GM18507 (cell line): ENCODE measurements at places on chromosomes 12 and 14.

- no peak for DNase-seq
Measured at GRCh38 chr12:104334581-104334980, 31.0 kb downstream of the EID3 start.

GRCh38 chr12:113065126-113066007 lies 8.8 kb downstream of the DTX1 start:
- DNase-seq, result no peak

- DNase-seq, result no peak
Measured at GRCh38 chr14:94112513-94113063, 2.1 kb downstream of the IFI27 start.

DNA sequence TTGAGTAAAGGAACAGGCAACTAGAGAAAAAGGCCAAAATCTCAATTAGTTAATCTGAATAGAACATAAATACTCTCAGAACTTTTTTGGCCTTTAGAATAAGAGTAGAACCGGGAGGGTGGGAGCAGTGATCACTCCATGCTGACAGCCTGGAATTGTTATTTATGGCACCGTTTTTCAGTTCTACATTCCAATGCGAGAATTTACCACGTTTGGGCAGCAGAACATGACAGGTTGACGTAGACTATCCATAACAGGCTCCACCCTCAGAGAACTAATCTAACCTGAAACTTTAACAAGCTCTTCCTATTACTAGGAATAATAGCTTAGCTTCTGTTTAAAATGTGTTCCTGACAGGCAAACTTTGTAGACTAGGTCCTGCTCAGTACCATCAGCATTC lies 379.1 kb downstream of the SEC23A start:
- DNase-seq, result no peak

- no peak for DNase-seq
Measured at GRCh38 chr12:100717733-100718067, 76.9 kb upstream of the ANO4 start.

DNA sequence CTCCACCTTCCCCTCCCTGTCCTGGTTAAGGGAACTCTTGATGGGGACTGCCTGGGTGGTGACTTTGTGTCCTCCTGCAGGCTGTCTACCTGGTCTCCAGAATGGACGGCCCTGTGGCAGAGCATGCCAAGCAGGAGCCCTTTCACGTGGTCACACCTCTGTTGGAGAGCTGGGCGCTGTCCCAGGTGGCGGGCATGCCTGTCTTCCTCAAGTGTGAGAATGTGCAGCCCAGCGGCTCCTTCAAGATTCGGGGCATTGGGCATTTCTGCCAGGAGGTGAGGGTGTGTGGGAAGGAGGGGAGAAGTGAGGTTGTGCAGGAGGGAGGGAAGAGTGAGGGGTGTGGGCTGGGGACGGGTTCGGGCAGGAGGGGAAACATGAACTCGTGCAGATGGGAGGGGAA lies 5.7 kb downstream of the SDSL start:
- no peak for DNase-seq

- no peak for DNase-seq
Measured at GRCh38 chr14:99671235-99672224, 12.6 kb upstream of the CYP46A1 start.

- DNase-seq, result no peak
Measured at GRCh38 chr14:54300881-54301280, 95.9 kb upstream of the CDKN3 start.

DNA sequence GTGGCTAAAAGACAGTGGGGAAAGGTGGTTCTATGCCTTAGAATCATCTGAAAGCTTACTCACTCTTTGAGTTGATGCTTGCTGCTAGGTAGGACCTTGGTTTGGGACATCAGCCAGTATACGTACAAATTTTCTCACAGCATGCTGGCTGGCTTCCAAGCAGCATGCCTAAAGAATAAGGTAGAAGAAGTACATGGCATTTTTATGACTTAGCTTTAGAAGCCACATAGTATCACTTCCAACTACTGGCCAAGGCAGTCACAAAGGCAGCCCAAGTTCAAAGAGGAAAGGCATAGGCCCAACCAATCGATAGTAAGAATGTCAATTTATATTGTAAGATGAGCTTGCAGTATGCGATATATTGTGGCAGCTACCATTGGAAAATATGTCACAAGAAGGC lies 284.2 kb upstream of the CAND1 start:
- DNase-seq, result no peak

GRCh38 chr14:103223818-103224352 lies 100.6 kb downstream of the TNFAIP2 start:
- no peak for DNase-seq

DNA sequence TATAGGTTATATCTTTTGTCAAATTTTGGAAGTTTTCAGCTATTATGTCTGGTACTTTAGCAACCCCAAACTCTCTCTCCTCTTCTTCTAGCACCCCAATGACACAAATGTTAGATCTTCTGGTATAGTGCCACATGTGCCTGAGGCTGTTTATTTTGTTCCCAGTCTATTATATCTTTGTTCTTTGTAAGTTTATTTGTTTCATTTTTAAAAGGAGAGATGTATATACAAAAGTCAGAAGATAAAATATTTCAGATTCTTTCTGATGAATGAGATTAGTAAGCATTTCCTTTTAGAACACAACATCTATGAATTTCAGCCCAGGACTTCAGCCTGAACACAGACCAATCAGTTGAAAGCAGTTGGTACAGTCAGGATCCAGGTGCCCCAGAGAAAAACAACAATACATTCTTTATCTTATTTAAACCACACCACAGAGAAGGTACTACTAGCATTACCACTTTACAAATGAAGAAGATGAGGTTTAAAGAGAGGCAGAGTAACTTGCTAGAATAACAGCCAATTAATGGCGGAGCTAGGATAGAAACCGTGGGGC lies 114.1 kb upstream of the BTG1 start:
- no peak for DNase-seq

DNA sequence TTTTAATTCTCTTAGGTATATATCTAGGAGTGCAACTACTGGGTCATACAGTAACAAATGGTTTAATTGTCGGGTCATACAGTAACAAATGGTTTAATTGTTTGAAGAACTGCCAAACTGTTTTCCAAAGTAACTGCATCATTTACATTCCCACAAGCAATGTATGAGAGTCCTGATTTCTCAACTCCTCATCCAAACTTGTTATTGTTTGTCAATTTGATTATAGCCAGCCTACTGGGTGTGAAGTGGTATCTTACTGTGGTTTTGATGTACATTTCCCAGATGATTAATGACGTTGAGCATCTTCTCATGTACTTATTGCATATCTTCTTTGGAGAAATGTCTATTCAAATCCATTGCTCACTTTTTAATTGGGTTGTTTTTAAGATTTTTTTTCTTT lies 67.6 kb upstream of the CFL2 start:
- DNase-seq, result no peak

DNA sequence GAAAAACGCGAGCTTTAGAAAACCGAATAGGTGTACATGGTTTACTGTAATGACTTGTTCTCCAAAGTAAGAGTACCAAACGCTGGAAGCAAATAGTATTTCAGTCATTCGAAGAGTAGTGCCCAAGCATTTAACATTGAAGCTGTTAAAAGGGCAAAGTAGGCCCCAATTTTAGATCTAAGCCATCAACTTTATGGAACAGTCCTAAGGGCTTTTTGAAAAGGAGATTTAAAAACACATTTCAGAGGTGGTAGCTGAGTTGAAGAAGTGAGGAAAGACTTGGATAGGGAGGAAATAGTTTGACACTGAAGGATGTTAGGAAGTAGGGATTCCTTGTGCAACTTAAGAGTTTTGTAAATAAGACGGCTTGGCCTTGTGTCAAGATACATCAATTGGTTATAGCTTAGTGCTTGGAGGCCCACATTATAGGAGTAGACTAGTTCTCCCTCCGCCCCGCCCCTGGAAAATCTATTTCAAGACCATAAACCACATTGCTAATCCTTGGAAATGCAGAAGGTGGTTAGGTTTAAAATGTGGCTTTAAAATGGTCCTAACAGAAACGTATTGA lies 783 bp upstream of the TUBA1B start:
- no peak for DNase-seq

GRCh38 chr12:18926188-18926587 lies 188.3 kb downstream of the CAPZA3 start:
- DNase-seq, result no peak

DNA sequence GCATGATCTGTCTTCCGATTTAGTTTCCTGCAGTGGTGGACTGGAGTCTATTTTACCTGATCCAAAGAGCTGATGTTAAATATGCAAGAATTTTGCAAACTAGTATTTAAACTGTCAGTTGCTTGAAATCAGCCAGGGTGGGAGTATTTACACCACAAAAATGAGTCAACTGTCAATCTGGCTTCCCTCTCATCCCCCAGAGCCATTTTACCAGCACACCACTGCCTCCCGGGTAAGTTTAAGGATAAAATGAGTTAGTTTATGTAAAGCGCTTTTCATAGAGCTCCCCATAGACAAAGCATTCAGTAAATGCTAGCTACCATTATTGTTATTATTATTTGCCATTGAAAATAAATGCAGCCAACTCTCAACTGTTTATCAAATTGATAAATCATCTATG lies 106.3 kb upstream of the FRMD6 start:
- DNase-seq, result no peak

- DNase-seq, result no peak
Measured at GRCh38 chr12:63963868-63964267, 119.4 kb downstream of the SRGAP1 start.

- DNase-seq, result no peak
Measured at GRCh38 chr12:112527501-112527900, 108.8 kb downstream of the PTPN11 start.

GRCh38 chr12:24534622-24535021 lies 414.3 kb downstream of the BCAT1 start:
- DNase-seq, result no peak

- no peak for DNase-seq
Measured at GRCh38 chr12:52148464-52149181, 43.2 kb downstream of the KRT80 start.

DNA sequence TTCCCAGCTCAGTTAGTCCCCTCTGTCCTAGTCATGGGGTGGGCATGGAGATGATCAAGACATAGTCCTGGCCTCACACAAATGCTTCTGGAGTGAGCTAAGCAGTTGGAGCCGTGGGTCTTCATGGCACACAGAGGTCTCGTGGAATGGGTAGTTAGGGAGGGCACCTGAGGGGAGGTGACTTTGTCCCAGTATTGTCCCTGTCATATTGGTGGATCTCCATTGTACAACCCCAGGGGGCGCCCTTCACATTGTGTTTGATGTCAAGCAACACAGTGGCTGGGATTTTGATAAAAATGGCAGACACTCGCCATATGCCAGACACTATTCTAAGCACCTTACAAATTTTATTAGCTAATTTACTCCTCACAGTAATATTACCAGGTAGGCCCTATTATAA lies 175.4 kb upstream of the LHX5 start:
- no peak for DNase-seq

DNA sequence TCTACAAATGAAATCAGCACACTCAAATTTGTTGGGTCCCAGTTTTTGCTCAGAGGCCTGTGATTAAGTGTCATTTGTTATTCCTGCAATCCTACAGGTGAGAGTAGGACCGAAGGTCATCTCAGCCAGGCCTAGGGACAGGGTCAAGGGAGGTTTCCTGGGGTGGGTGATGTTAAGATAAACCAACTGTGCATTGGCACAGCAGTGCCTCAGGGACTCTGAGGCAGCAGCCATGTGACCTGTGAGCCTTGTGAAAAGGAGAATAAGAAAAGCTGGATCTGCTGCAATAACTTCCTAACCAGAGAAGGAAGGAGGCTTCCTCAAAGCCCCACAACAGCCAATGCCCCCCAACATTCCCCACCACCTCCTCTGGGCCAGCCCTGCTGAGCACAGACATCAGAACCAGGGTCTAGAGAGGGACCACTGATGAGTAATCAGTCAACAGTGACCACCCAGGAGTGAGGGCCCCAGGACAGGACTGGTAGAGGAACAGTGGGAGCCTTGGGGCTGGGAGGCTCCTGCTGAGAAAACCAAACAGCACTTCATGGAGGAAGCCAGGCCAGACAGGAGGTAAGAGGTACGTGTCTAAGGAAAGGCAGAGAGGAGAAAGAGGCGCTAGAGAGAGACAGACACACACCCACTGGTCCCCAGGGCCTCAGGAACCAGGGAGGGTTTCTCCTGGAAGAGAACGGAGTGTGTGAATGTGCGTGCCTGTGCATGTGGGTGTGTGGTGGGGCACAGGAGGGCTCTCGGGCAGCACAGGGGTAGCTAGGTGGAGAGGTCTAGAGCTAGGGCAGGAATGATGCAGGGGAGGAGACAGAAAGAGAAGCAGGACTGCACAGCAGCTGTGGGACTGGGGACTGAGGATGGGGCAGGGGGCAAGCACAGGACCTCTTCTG lies 82.4 kb downstream of the ITPK1 start:
- no peak for DNase-seq

DNA sequence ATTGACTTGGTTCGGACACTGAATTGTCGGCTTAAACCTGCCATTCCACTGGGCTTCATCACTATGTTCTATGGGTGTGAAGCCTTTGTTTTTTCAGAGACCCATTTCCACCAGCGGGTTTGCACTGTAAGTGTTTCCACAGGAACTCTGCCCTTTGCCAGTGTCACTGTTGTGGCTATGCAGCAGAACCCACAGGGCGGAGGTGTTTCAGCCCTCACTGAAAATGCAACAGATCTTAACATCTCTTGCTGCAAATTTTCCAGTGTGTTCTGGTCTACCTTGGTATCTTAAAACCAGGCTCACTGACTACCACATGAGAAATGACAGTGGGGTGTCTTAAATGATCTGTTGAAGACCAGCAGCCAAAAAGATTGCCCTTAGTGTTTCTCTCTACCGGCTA lies 21.1 kb downstream of the PRKCH start:
- DNase-seq, result no peak

GRCh38 chr14:81023095-81023710 lies 67.8 kb downstream of the TSHR start:
- no peak for DNase-seq

- no peak for DNase-seq
Measured at GRCh38 chr14:67942080-67942710, 122.6 kb downstream of the RAD51B start.

- DNase-seq, result no peak
Measured at GRCh38 chr14:104700225-104700651, 10.8 kb downstream of the INF2 start.

GRCh38 chr12:109999983-110000505 lies 814 bp downstream of the ANKRD13A start:
- DNase-seq, result no peak

GRCh38 chr14:65431951-65432350 lies 19.4 kb downstream of the FUT8 start:
- DNase-seq, result no peak

DNA sequence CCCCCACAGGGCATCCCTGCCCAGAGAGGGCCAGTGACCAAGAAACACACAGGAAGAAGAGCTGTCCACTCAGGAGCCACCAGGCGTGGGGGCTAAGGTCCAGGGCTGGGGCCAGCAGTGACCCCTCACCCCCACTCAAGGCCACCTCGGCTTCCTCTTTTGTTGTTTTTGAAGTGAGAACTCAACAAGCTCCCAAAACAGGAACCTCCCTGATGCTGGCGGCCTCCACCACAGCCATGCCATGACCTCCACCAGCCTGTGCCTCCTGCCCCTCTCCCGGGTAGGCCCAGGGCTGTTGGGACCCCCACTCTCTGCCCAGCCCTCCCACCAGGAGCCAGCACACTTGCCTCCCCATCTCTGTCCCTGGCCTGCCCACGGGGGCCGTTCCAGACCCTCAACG lies 7.8 kb downstream of the AKT1 start:
- DNase-seq, result no peak

GRCh38 chr12:123199936-123200335 lies 33.0 kb downstream of the MPHOSPH9 start:
- DNase-seq, result no peak

GRCh38 chr14:73888971-73889370 lies 2.3 kb downstream of the ZNF410 start:
- DNase-seq, result no peak
